ENCODE measurements at places on chromosomes 3 and 15. TPM values are rescaled to one million over a fixed set of nuclear protein-coding genes. Genes with fewer than 3 reads are reported as not detected.

The ATP8B4 gene
- 4.4 TPM for total RNA-seq

The UNC13C gene
- total RNA-seq = 10.8 TPM

The NAALADL2 gene
- 2.7 TPM for total RNA-seq

The TRPM1 gene
- total RNA-seq = not detected

The LRRC3B gene
- 44.5 TPM for total RNA-seq

The DZIP3 gene
- total RNA-seq = 49.9 TPM

The PIK3CB gene
- total RNA-seq = 38.1 TPM

The TRPC1 gene
- 102 TPM for total RNA-seq

The LDHAL6B gene
- total RNA-seq = not detected

The GOLGA8K gene
- total RNA-seq = 0.25 TPM

The NR1I2 gene
- total RNA-seq = 0.74 TPM

The ADGRG7 gene
- total RNA-seq = under 0.01 TPM

The DLL4 gene
- total RNA-seq = 3.4 TPM

The NLGN1 gene
- 61.0 TPM for total RNA-seq

The THOC7 gene
- 40.1 TPM for total RNA-seq

Measured in temporal lobe (tissue), 4 donors.